ENCODE measurements at places on chromosomes 2 and 18. TPM values are rescaled to one million over a fixed set of nuclear protein-coding genes. Genes with fewer than 3 reads are reported as not detected.

GRCh38 chr2:95266781-95267430 is 7.3 kb upstream of the PROM2 start:
- no peaks in the 10 kb centered on the region for H3K36me3 ChIP-seq
- DNase-seq: no peak
- no peak overlapping the region for H3K4me3 ChIP-seq
- no peak overlapping the region for H3K27ac ChIP-seq

UXS1 gene
- 18.2 TPM for total RNA-seq

DNA sequence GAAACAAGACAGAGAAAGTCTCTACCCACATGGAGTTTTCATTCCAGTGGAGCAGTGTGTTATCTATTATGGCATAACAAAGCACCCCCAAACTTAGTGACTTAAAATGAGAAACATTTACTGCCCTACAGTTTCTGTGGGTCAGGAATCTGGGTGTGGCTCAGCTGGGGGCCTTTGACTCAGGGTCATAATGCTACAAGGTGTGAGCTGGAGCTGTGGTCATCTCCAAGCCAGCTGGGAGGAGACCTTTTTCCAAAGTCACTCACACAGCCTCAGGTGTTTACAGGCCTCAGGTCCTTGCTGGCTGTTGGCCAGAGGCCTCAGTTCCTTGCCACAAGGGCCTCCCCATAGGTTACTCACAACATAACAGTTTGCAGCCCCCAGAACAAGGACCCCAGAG is 169.2 kb downstream of the ETAA1 start:
- no peaks in the 10 kb centered on the region for H3K27me3 ChIP-seq
- H3K36me3 ChIP-seq: no peaks in the 10 kb centered on the region
- H3K4me3 ChIP-seq: no peak overlapping the region
- no peak for DNase-seq

DNA sequence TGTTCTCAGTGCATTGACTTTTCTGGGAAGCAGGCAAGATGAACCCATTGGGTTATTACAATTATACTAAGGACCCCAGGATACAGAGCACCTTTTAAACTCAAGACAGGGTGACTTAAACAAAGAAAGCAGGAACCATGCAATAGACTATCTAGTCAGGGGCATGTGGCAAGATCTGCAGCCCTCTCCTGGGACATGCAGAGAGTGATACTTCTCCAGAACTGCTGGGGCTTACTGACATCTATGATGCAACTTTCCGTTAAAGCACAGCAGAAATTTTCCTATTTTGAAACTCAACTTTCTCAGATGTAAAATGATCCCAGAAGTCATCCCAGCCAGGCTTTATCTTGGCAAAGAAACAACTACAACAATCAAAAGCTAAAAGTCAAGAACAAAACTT is 162.2 kb upstream of the HNMT start:
- no peaks in the 10 kb centered on the region for H3K27me3 ChIP-seq
- H3K27ac ChIP-seq: no peak overlapping the region
- H3K4me3 ChIP-seq: no peak overlapping the region
- DNase-seq: peak; percentile 28
- no peaks in the 10 kb centered on the region for H3K4me1 ChIP-seq
- H3K36me3 ChIP-seq: no peaks in the 10 kb centered on the region

CD28 gene
- total RNA-seq: 0.31 TPM

ARID5A gene
- 126 TPM for total RNA-seq

L3MBTL4 gene
- total RNA-seq: 0.81 TPM

DNA sequence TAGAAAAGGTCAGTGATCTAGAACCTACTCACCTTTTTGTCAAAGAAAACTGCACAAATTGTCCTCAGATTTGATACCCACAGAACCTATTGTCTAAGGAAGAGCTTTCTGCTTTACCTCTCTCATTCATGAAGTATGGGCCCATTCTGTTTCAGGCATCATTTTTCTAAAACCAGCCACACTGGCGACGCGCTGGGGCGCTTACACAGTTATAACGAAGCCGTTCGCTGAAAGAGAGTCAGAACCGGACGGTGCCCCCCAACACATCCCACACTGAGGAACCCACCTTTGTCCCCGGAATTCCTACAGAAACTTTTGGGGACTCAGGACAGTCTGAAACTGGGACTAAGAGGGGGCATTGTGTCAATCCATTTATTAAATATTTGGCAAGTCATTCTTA is 206.3 kb upstream of the HAAO start:
- no peak for DNase-seq
- no peaks in the 10 kb centered on the region for H3K27me3 ChIP-seq
- no peaks in the 10 kb centered on the region for H3K36me3 ChIP-seq
- no peak overlapping the region for H3K4me3 ChIP-seq
- H3K27ac ChIP-seq: no peak overlapping the region
- H3K4me1 ChIP-seq: no peaks in the 10 kb centered on the region

- H3K27ac ChIP-seq: no peak overlapping the region
- no peak overlapping the region for H3K4me3 ChIP-seq
- no peaks in the 10 kb centered on the region for H3K27me3 ChIP-seq
- no peaks in the 10 kb centered on the region for H3K36me3 ChIP-seq
- H3K4me1 ChIP-seq: no peaks in the 10 kb centered on the region
Observed at GRCh38 chr2:29562319-29562718, 359.1 kb downstream of the ALK start.

DNA sequence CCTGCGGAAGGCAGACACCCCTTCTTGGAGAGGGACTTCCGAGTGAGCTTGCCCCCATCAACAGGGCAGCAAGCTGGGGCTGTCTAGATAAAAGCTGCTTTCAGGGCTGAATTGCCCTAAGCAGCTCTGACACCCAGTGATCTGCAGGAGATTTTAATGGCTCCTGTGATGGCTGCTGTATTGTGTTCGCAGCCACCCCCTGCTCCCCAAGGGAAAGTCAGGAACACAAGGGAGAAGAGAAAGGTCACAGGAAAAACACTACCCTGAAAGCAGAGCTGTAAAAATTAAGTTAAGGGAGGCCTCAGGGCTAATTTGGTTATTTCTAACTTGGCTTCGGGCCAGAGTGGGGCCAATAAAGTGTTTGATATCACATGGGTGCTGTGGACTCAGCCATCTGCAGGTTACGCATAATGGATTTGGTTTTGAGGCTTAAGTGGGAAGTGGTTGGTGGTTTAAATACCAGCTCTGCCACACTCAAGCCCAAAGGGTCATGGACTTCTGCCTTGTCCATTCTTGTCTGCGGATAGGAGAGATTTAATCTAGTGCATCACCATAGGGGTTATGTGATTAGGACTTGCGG is 147.6 kb downstream of the CLIP4 start:
- no peak overlapping the region for H3K4me3 ChIP-seq
- no peak for DNase-seq
- no peak overlapping the region for H3K27ac ChIP-seq
- H3K36me3 ChIP-seq: no peaks in the 10 kb centered on the region
- H3K27me3 ChIP-seq: no peaks in the 10 kb centered on the region

DNA sequence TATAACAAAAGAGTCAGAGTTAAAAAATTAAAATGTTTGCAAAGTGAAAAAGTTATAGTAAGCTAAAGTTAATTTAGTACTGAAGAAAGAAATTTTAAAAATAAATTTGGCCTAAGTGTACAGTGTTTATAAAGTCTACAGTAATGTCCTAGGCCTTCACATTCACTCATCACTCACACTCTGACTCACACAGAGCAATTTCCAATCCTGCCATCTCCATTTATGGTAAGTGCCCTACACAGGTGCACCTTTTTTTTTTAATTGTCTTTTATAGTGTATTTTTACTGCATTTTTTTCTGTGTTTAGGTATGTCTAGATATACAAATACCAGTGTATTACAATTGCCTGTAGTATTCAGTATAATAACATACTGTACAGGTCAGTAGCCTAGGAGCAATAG is 562.9 kb downstream of the PIK3C3 start:
- DNase-seq: no peak
- H3K27ac ChIP-seq: no peak overlapping the region
- no peaks in the 10 kb centered on the region for H3K27me3 ChIP-seq
- no peak overlapping the region for H3K4me3 ChIP-seq
- H3K36me3 ChIP-seq: no peaks in the 10 kb centered on the region

DNA sequence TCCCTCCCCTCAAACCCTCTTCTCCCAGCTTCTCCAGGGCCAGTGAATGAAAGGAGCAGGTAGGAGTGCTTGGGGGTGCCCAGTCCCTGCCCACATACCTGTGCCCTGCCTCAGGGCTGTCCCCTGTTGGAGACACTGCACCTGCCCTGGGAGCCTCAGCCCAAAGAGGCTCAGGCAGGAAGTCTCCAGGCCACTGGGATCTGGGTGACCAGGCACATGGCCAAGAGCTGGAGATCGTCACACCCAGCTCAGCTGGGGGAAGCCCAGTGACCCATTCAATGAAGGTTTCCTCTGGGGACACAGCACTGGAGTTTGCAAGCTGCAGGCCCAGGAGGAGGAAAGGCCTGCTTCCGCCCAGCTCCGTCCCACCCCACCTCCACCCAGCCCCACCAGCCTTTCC is 156.4 kb downstream of the ZFP36L2 start:
- H3K4me1 ChIP-seq: peaks cover 51% of the 10 kb centered on the region
- H3K27ac ChIP-seq: peak overlapping the region; percentile 68
- no peaks in the 10 kb centered on the region for H3K36me3 ChIP-seq
- DNase-seq: no peak
- H3K4me3 ChIP-seq: no peak overlapping the region

ITGA4 gene
- total RNA-seq: 0.61 TPM

- H3K27ac ChIP-seq: no peak overlapping the region
- H3K4me3 ChIP-seq: no peak overlapping the region
- no peaks in the 10 kb centered on the region for H3K27me3 ChIP-seq
- no peaks in the 10 kb centered on the region for H3K36me3 ChIP-seq
Observed at GRCh38 chr2:1282552-1282951, 130.7 kb upstream of the TPO start.

GRCh38 chr2:4528773-4529172 is 825.4 kb downstream of the DCDC2C start:
- no peaks in the 10 kb centered on the region for H3K27me3 ChIP-seq
- H3K4me1 ChIP-seq: no peaks in the 10 kb centered on the region
- no peak overlapping the region for H3K27ac ChIP-seq

DNA sequence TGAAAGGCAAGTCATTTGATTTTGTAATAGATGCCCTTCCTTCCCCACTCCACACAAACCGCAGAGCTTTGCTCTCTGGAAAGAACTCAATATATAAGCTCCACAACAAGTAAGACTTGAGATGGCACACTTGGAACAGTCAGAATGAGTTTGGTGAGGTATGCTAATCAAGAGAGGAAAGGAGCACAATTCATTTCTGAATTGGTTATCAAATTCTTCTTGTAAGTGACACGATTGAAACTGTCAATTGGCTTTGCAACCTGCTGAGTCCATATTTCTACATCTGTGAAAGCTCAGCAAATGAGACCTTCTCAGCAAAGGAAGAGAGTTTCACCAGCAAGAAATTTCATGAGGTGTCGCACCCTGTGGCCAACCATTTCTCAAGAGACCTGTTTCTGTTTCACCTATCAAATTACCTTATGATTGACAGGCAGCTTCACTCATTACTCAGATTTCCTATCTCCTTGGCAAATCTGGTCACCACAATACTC is 19.1 kb downstream of the CTLA4 start:
- H3K4me1 ChIP-seq: no peaks in the 10 kb centered on the region
- H3K36me3 ChIP-seq: no peaks in the 10 kb centered on the region
- DNase-seq: no peak
- no peak overlapping the region for H3K4me3 ChIP-seq
- H3K27ac ChIP-seq: no peak overlapping the region
- no peaks in the 10 kb centered on the region for H3K27me3 ChIP-seq

FAM98A gene
- total RNA-seq: 33.7 TPM

DNA sequence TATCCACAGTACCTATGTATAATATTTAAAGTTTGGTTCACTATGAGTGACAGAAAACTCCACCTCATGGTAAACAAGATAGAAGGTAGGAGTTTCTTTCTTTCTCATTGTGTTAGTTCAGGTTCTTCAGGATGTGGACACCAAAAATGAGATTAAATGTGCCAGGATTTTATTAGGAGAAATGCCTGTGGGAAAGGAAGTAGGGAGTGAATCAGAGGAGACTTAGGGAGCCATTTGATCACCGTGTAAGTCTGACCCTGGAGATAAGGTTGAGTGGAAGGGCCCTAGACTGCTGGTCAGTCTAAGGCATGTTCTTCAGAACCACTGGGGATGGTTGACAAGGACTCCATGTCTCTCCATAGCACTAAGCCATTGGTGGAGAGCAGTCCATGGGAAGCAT is 8.1 kb downstream of the AOX1 start:
- no peaks in the 10 kb centered on the region for H3K36me3 ChIP-seq
- H3K4me3 ChIP-seq: no peak overlapping the region
- H3K4me1 ChIP-seq: no peaks in the 10 kb centered on the region
- DNase-seq: no peak
- no peak overlapping the region for H3K27ac ChIP-seq
- no peaks in the 10 kb centered on the region for H3K27me3 ChIP-seq

DNA sequence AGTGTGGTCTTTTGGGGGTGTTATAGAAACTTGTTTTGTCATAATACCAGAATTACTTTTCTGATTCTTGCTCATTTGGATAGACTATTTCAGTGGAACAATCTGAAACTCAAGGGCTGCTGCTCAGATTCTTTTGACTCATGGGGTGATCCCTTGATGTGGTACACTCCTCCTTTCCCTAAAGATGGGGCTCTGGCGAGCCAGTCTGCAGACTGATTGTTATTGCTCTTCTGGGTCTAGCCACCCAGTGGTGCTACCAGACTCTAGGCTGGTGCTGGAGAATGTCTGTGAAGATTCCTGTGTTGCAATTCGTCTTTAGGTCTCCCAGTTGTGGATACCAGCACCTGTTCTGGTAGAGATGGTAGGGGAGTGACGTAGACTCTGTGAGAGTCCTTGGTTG is 4.2 kb upstream of the MARS2 start:
- no peak overlapping the region for H3K27ac ChIP-seq
- DNase-seq: no peak
- H3K36me3 ChIP-seq: no peaks in the 10 kb centered on the region

TLX2 gene
- total RNA-seq: not detected

DNA sequence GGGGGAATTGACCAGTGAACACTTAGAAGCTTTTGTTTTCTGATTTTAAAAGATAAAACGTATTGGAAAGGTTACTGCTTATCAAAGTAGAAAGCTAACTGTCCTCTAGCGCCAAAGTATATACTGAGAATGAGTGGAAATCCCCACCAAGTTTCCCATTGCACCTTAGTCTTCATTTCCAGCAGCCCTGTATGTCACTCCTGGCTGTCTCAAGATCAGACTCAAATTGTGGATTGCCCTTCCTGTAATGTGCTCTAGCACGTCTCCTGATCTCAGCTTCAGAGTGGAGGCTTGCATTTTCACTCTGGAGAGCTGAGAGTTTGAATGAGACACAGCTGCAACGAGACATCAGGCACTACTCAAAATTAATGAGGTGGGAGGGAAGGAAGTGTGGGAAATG is 26.6 kb downstream of the MFF start:
- peaks cover 27% of the 10 kb centered on the region for H3K36me3 ChIP-seq
- H3K4me3 ChIP-seq: no peak overlapping the region
- H3K27ac ChIP-seq: no peak overlapping the region
- no peaks in the 10 kb centered on the region for H3K27me3 ChIP-seq

AGAP1 gene
- total RNA-seq: 26.8 TPM

- H3K4me1 ChIP-seq: no peaks in the 10 kb centered on the region
- no peak for DNase-seq
- no peaks in the 10 kb centered on the region for H3K36me3 ChIP-seq
Observed at GRCh38 chr18:74082742-74083556, 64.7 kb downstream of the FBXO15 start.

KCTD18 gene
- total RNA-seq: 19.8 TPM

HOXD3 gene
- 0.36 TPM for total RNA-seq

SLC4A3 gene
- total RNA-seq: 0.29 TPM

GRCh38 chr2:109066917-109067597 is 61.9 kb upstream of the SH3RF3 start:
- no peak for DNase-seq
- H3K36me3 ChIP-seq: no peaks in the 10 kb centered on the region
- H3K27me3 ChIP-seq: peaks cover 2% of the 10 kb centered on the region
- H3K27ac ChIP-seq: no peak overlapping the region

- H3K27ac ChIP-seq: no peak overlapping the region
- H3K4me1 ChIP-seq: no peaks in the 10 kb centered on the region
- no peaks in the 10 kb centered on the region for H3K27me3 ChIP-seq
- H3K4me3 ChIP-seq: no peak overlapping the region
- H3K36me3 ChIP-seq: no peaks in the 10 kb centered on the region
Observed at GRCh38 chr18:70491734-70492348, 203.0 kb downstream of the SOCS6 start.
